NCI-H446 (cell line): ENCODE measurements at places on chromosomes 7 and 10.
A peak's percentile ranks its signal among the peaks of the same experiment; 100 is the strongest.

- no peak for DNase-seq
Measured at GRCh38 chr10:30830315-30831230, 201.0 kb upstream of the LYZL2 start.

GRCh38 chr7:28458732-28459131 is 46.4 kb downstream of the CREB5 start:
- DNase-seq = no peak

GRCh38 chr10:51602326-51602725 is 97.1 kb downstream of the CSTF2T start:
- DNase-seq = no peak

GRCh38 chr10:28530751-28531150 is 2.2 kb upstream of the WAC start:
- DNase-seq = no peak

GRCh38 chr7:55096323-55096722 is 77.5 kb downstream of the EGFR start:
- DNase-seq = no peak

DNA sequence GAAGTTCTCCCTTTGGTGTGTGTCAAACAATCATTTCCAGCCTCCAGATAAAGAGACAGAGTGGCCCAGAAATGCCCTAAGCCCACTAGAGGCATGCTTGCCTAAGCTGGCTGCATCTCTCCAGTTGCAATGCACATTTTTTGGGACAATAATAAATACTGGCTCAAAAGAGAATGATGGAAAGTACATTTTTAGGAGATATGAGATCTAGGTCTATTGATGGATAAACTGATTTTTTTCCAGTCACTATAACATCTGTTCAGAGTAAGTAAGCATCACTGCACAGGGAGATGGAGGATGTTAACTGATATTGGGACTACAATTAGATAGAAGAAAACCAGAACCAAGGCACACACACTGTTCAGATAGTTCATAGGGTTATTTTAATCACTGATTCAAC is 553.0 kb downstream of the GRM8 start:
- DNase-seq = no peak

DNA sequence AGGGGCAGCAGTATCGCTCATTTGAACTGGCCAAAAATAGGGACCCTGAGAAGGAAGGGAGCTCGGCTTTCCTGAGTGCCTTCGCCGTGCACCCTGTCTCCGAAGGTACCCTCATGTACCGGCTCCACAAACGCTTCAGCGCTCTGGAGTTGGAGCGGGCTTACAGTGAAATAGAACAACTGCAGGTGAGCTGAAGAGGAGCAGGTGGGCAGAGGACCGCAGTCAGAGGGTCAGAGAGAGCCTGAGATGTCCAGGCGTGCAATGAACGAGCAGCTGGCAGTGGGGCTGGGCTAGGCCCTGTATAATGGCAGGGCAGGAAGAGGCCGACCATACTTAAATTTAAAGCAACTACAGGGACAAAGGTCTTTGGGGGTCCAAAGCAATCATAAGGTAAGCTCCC is 4.1 kb downstream of the CHPF2 start:
- no peak for DNase-seq

DNA sequence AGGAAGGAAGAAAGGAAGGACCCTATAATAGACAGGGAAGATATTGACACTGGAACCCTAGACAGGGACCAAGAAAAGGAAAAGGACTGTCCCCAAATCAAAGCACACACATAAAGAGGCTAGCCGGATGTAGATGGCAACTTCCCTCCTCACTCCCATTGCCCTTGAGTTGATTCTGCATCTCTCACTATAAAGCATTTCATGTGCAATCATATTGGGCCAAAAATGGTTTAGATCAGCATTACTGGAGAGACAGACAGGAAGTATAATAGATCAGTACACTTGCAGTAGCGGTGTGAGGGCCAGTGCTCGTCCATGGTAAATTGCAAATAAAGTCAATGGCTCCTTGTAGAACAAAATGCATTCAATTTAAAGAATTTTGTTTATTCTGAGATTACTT is 8.4 kb downstream of the IFIT3 start:
- DNase-seq = no peak

- DNase-seq = no peak
Measured at GRCh38 chr10:45466784-45467183, 92.8 kb downstream of the ALOX5 start.

GRCh38 chr10:91856637-91857036 is 52.6 kb downstream of the FGFBP3 start:
- DNase-seq = no peak

GRCh38 chr10:7610026-7610425 is 56.7 kb downstream of the ITIH5 start:
- DNase-seq = no peak

DNA sequence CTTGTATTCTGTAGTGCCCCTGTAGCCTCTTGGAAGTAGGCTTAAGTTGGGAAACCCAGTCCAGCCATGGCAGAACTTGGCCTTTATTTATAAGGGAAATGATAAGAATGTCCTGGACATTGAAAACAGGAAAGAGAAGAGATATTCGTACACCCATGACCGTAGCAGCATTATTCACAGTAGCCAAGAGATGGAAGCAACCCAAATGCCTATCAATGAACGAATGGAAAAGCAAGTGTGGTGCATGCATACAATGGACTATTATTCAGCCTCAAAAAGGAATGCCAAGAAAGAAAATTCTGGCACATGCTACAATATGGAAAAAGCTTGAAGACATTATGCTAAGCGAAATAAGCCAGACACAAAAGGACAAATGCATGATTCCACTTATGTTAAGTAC is 315.3 kb downstream of the CXCL12 start:
- DNase-seq = no peak

DNA sequence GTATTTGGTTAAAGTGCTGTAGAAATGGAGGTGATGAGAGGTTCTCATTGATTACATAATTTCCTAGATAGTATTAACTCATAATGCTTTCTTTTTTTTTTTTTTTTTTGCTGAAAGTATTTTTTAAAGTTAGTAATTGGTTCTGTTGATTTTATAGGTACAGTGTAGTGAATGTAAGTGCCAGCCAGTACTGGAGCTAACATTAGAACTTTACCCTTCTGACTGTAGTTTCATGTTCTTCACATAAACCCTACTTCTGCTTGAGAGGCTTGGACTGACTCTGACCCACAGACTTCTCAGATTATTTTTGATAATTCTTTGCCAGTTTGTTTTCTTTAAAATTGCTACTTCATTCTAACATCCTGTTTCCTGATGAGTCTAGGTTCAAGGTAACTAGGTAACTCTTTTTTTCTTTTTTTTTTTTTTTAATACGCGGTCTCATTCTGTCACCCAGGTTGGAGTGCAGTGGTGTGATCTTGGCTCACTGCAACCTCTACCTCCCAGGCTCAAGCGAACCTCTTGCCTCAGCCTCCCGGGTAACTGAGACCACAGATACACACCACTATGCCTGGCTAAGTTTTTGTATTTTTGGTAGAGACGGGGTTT is 92.2 kb upstream of the OIT3 start:
- DNase-seq = no peak

- DNase-seq = peak; percentile 73
Measured at GRCh38 chr10:12902135-12902572, 99.4 kb downstream of the CCDC3 start.

- DNase-seq = no peak
Measured at GRCh38 chr10:77905086-77905748, 21.3 kb downstream of the DLG5 start.

GRCh38 chr10:31274310-31274709 is 44.7 kb upstream of the ZEB1 start:
- no peak for DNase-seq

- DNase-seq = no peak
Measured at GRCh38 chr10:71247414-71247705, 35.0 kb downstream of the UNC5B start.

DNA sequence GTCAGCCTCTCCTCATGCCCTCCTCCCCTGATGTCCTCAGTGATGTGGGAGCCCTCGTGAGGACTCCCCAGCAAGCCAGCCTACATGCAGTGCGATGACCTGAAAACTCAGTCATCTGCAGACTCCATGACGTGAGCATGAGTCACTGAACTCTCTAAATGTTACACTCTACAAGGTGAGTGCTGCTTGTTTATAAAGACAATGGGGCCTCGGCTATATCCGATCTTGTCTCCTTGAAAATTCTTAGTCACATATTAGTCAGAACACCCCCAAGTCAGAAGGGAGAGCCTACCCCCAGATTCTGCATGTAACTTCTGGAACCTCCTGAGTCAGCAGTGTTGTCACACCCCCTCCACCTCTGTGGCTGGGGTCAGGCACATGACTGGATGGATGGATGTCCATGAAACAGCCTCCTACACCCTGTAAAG is 673.8 kb downstream of the INHBA start:
- no peak for DNase-seq

- DNase-seq = no peak
Measured at GRCh38 chr10:10330418-10330817, 687.3 kb upstream of the CELF2 start.

- DNase-seq = no peak
Measured at GRCh38 chr10:17435953-17436352, 18.4 kb downstream of the ST8SIA6 start.

GRCh38 chr10:77406764-77407430 is 230.7 kb downstream of the KCNMA1 start:
- no peak for DNase-seq

GRCh38 chr7:140229591-140230515 is 53.1 kb upstream of the KDM7A start:
- DNase-seq = no peak

GRCh38 chr10:50635286-50635685 is 11.5 kb upstream of the SGMS1 start:
- no peak for DNase-seq

GRCh38 chr7:103148131-103148993 is 537 bp downstream of the NAPEPLD start:
- DNase-seq = no peak

GRCh38 chr10:126302826-126303665 is 85.2 kb downstream of the ADAM12 start:
- no peak for DNase-seq

GRCh38 chr7:41190581-41190980 is 512.3 kb downstream of the INHBA start:
- no peak for DNase-seq

GRCh38 chr7:2996141-2996540 is 47.5 kb downstream of the CARD11 start:
- DNase-seq = no peak

DNA sequence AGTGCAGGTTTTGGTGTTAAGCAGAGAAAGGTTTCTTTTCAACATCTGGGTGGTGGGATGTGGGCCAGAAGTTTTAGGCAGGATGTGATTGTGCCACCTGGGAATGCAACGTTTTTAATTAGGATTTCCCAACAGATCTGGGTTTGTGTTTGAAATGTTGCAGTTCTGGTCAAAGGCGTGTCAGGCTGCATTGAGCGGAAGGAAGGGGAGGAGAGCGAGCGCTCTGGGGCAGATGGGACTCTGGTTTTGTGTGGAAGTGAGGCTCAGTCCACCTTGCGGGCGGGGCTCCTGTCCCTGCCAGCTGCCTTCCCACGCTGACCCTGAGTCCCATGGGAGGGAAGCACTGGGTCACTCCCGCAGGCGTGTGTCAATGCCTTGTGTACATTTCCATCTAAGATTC is 767.7 kb downstream of the KCNMA1 start:
- DNase-seq = no peak

GRCh38 chr7:23106823-23107663 is 1.5 kb downstream of the KLHL7 start:
- DNase-seq = no peak

- no peak for DNase-seq
Measured at GRCh38 chr7:28558236-28558635, 145.9 kb downstream of the CREB5 start.

DNA sequence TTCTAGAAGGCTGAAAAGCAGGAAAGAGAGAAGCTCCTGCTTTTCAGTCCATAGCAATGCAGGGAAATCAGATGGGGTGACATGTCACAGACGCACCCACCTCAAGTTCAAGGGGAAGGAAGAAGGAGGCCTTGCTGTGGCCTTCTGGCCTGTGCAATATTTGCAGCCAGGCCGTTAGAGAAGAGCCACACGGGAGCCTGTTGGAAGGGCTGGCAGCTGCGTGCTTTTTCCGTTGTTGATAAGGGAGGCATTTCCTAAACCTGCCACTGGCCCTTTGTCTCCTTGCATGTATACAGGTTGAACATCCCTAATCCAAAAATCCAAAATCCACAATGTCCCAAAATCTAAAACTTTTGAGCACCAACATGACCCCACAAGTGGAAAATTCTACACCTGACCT is 492.5 kb upstream of the ZMIZ1 start:
- no peak for DNase-seq

GRCh38 chr7:81232084-81232799 is 313.4 kb upstream of the SEMA3C start:
- peak; percentile 29 for DNase-seq

GRCh38 chr10:125392154-125392553 is 231.8 kb upstream of the CTBP2 start:
- no peak for DNase-seq

GRCh38 chr10:73439055-73439454 is 5.7 kb upstream of the MSS51 start:
- no peak for DNase-seq

- no peak for DNase-seq
Measured at GRCh38 chr7:75889826-75890225, 11.0 kb downstream of the RHBDD2 start.

DNA sequence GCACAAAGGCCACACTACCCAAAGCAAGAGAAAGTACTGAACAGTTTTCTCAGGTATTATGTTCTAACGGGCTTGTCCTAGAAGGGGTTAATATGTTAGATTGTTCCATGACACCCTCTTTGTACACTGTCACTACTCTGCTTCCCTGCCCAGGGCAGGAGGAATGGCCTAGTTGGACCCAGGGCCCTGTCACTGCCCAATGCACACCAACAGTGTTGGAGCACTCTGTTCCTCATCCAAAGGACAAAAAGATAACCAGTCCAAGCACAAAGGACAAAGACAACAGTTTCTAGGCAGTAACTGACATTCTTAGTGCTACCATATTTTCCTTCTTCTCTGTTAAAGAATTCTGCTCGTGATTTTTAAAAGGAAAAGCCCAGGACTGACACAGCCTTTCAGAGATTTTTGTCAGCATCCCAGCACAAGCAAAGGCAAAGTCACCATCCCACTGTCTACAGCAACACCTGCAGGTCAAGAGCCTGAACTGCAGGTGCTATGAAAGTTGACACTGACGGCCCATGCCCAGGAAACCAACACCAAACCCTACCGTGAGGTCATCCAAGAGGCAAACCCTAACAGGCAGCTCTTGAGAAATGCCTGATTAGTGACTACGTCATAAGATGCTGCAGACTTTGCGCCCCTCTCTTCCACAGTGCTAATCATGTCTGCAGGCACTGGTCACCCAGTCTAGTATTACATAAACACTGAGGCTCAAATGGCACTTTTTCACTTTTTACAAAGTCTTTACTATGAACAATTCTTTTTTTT is 13.2 kb downstream of the NUDCD3 start:
- DNase-seq = peak; percentile 8
